ENCODE measurements at places on chromosomes 5 and 9.

DNA sequence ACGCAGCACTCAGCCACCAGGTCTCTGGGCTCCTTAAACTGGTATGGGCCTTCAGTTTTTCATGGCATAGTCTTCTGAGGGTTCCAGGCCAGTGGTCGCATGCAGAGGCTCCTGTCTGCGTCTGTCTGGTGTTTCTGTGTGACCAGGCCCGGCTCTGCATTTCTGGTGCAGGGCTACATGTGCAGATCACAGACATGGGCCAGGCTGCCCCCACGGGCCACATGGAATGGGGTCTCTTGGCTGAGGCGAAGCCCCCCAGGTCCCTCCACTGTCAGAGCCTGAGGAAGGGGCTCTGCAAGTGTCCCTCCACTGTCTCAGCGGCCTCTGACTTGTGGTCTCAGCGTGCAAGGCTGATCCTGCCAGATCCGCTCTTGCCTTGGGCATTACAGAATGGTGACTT lies 15.6 kb upstream of the CARD19 start:
- DNase-seq = peak; percentile 11

DNA sequence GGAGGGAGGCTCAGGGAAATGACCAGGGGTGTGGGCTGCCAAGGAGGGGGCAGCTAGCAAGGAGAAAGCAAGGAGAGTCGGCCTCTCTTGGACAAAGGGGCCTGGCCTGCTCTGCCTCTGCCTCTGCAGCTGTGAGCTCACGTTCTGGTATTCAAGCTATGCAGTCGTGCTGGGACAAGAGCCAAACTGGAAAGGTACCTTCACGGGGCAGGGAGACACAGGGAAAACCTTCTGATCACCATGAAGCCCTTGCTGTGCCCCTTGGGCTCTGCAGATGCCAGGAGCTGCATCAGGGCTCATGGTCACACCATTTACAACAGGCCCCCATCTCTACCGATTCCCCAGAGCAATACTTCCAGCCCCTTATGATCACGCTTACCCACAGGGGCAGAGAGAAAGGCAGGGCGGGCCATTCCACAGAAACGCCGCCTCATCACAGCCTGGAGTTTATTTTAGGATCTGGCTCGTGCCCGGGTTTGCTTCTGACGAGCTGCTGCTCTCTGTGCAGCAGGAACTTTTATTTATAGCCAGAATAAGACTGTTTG lies 63.2 kb downstream of the PRRT1B start:
- DNase-seq = no peak

DNA sequence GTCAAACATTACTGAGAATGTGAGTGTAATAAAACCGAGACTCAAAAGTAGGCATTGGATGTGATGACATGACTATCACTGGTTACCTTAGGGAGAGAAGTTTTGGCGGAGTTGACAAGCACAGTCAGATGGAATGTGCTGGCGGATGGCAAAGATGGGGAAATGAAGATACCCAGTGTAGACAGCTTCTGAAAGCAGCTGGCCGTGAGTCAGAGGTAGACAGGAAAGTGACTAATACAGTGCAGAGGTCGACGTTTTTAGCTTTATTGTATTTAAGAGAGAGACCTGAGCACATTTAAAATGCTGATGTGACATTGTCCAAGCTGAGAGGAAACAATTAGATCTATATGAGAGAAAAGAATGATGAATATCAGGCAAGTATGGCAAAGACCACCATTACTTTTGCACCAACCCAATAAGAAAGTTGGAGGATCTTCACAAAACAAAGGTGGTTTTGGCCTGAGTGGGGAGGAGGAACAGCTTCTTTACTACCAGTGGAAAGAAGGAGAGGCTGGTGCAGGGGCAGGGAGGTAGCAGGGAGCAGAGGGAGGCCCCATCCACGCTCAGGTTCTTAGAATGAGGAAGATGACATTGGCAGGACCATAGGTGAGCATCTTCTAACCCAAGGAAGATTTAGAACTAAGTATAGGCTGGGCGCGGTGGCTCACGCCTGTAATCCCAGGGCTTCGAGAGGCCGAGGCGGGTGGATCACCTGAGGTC lies 36.7 kb upstream of the KCNIP1 start:
- DNase-seq = peak; percentile 63

GRCh38 chr9:6029604-6030274 lies 14.3 kb upstream of the RANBP6 start:
- no peak for DNase-seq
